NCI-H2171 (cell line): ENCODE measurements at places on chromosomes 5 and 9.

- no peak for DNase-seq
Measured at GRCh38 chr9:122055701-122056100, 37.4 kb downstream of the TTLL11 start.

DNA sequence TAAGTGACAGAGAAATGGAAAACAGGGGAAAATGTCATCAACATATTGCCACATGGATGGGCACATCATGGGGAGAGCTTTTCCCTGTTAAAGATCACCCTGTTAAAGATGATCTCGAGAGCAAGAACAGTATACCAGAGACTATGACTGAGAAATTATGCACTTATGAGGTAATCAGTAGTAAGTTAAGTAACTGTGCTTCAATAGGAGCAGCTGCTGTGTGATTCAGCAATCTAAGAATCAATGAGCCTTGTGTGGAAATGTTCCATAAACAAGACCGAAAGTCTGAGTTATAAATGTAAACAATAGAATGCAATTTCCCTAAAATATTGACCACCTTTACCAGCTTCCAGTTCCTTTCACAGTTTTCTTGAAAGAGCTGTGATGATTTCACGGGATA is 582.3 kb downstream of the CAAP1 start:
- DNase-seq, result no peak

DNA sequence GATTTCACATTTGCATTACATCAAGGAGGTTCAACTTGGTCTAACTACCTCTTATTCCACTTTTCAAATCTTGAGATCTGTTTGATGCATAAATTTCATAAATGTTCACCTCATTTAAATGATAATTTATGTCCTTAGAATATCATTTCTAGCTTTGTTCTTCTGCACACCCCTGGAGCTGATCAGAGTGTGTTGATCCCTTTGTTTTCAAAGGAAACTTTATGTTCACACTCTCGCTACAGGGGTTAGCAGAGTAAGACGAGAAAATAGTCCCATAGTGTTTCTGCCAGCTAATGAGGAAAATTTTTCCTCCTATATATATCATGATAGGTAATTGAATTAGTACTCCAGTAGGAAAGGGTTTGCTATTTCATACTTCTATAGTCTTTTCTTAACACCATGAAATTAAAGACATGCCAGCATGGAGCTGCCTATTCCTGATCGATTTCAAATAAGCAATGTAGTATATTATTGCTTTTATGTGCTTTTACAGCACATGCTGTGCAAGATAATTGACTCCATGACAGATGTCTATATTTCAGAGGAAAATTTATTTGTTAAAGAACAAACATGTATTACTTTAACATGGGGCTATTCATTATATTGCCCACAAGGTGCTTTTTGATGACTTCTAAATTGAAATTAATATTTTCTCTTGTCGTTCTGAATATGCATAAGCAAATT is 4.8 kb upstream of the PAM start:
- no peak for DNase-seq

GRCh38 chr5:141758310-141758998 is 76.4 kb upstream of the ARAP3 start:
- DNase-seq, result peak; percentile 29

DNA sequence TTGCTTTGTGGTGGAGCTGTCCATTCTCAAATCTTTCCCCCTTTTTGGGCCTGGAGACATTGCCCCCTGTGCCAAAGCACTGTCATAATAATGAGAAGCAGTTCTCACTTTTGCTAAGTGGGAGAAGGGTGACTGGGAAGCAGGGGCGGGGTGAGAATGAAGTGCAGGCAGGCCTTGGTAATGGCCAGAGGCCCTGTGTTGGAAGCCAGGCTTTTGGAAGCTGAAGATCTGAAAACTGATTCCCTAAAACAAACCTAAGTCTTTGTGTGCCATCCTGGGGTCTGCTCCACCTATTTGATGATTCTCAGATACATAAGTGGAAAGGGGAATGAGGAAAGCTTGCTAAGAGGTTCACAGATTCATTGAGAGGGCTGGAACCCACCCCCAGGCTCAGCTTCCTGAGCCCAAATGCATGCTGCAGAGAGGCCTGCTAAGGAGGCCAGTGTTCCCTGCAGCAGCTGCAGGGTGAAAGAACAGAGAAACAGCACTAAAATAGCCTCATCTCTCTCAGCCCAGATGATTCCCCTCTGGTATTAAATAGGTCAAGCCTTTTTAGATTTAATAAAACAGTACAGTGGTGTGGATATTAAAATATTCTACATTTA is 75.0 kb downstream of the NSG2 start:
- DNase-seq, result no peak

GRCh38 chr5:156182174-156182967 is 144.6 kb upstream of the SGCD start:
- DNase-seq, result no peak

DNA sequence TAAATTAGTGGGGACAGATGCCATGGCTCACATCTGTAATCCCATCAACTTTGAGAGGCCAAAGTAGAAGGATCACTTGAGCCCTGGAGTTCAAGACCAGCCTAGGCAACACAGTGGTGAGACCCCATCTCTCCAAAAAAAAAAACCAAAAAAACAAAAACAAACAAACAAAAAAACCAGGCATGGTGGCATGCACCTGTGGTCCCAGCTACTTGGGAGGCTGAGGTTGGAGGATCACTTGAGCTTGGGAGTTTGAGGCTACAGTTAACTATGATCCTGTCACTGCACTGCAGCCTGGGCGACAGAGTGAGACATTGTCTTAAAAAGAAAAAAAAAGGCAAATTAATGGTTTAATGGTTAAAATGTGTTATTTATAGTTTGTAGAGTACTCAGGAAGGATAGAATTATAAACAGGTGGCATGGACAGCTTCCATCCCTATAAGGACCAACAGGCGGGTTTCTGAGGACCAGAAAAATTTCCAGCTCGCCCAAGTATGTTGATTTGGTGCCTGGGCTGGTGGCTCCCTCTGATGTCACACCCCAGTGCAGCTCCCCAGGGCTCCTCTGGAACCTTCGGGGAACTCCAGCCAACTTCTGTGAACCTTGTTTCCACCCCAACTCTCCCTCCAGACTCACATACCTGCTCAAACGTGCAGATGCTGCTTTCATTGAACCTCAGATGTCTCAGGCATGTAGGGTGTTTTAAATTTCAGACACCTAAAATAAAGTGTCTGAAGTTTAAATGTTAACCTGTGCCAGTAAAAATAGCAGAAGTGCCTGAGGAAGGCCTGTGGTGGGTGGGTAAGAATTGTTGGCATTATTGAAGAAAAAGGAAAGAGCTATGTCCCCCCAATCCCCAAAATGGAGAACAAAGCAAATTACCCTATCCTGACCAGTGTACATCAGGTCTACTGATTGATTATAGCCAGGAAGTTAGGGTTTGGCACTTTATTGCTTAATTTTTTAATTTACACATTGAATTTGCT is 69.0 kb downstream of the TRIO start:
- DNase-seq, result no peak

- DNase-seq, result no peak
Measured at GRCh38 chr5:95554331-95554646, 488 bp downstream of the SKIC3 start.
